ENCODE measurements at places on chromosomes 13 and 19. TPM values are rescaled to one million over a fixed set of nuclear protein-coding genes. Genes with fewer than 3 reads are reported as not detected.
A peak's percentile ranks its signal among the peaks of the same experiment; 100 is the strongest.

GRCh38 chr19:8609279-8610040 lies 1.1 kb downstream of the ADAMTS10 start:
- peak overlapping the region; percentile 89 for H3K27ac ChIP-seq
- peak; percentile 69 for DNase-seq
- peaks cover 33% of the 10 kb centered on the region for H3K36me3 ChIP-seq
- H3K4me1 ChIP-seq = peaks cover 17% of the 10 kb centered on the region

DNA sequence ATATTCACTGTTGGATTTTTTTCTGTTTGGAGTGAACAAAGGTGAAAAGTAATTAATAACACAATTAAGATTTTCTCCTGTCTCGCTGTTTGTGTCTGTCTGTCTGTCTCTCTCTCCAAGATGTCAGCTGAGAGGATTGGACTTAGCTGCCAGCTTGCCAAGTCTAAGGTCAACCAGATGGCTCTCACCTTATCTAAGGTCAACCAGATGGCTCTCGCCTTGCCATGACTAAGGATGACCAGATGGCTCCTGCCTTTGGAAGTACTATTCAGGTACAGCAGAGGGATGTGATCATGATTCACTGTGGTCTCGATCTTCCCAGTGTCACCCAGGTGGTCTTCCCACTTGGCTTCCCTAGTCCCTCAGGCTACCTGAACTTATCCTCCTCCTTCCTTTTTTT lies 1436.4 kb downstream of the UQCRFS1 start:
- peaks cover 62% of the 10 kb centered on the region for H3K36me3 ChIP-seq
- no peaks in the 10 kb centered on the region for H3K4me1 ChIP-seq
- H3K27me3 ChIP-seq = peaks cover 3% of the 10 kb centered on the region
- no peak overlapping the region for H3K27ac ChIP-seq
- no peak overlapping the region for H3K4me3 ChIP-seq

GRCh38 chr19:8308891-8309291 lies 733 bp upstream of the CD320 start:
- H3K4me1 ChIP-seq = peaks cover 42% of the 10 kb centered on the region
- peak; percentile 5 for DNase-seq
- H3K36me3 ChIP-seq = peaks cover 16% of the 10 kb centered on the region

DNA sequence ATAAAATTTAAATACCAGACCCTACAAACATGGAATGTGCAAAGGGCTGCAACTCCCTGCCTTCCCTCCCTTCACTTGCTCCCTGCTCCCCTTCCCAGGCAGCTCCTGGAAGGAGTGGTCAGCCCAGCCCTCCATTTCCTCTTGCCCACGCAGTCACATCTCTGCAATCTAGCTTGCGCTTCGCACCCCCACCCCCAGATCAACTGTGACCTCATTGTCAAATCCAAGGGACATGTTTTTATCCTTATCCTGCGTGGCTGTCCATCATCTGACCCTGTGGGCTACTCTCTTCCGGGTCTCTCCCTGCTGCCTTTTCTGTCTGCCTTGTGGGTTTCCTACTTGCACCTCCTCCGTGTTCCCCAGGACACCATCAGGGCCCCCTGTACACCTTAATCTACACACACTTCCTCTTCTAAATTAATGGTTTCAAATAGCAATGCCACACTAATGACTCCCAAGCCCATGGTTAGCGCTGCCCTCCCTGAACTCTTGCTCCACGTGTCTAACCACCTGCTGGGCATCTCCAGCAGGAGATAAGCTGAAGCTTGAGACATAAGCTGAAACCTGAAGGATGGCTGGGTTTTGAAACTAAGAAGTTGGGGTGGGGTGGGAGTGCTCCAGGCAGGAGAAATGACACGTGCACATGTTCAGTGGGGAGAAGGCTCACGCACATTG lies 118.3 kb downstream of the USP12 start:
- peaks cover 11% of the 10 kb centered on the region for H3K36me3 ChIP-seq
- H3K4me3 ChIP-seq = no peak overlapping the region
- no peak for DNase-seq
- H3K27me3 ChIP-seq = peaks cover 4% of the 10 kb centered on the region
- peaks cover 22% of the 10 kb centered on the region for H3K4me1 ChIP-seq

DNA sequence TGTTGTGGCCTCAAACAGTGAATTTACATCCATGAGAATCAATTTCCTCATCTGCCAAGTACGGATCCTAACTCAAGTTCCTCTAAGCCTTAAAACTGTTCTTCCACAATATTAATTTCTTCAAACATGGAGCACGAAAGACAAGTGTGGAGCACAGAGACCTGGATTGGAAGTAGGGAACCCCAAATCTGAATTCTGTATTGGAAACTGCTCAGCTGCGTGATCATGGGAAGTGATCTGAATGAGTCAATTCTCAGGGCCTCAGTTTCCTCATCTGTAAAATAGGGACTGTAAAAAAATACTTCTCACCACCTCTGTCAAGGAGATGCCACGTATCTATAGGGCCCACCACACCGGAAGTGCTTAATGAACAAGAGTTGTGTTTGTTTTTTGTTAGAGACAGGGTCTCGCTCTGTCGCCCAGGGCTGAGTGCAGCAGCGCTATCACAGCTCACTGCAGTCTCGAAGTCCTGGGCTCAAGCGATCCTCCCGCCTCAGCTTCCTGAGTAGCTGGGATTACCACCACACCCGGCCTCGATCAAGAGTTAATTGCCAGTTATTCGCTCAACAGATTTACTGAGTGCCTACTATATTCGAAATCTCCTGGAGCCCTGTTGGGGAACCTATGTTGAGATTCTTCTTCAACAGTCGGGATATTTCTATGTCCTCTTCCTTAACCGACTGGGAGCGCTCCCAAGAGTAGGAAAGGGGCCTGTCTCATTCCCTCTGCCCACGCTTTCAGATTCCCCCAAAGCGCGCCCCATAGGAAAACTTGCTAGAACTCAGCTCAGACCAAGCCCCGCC lies 1.6 kb downstream of the SERTAD3 start:
- peaks cover 21% of the 10 kb centered on the region for H3K36me3 ChIP-seq
- peaks cover 18% of the 10 kb centered on the region for H3K4me1 ChIP-seq
- peak overlapping the region; percentile 82 for H3K27ac ChIP-seq
- no peak for DNase-seq
- peaks cover 7% of the 10 kb centered on the region for H3K27me3 ChIP-seq
- peak overlapping the region; percentile 90 for H3K4me3 ChIP-seq

The ADGRE3 gene
- not detected for total RNA-seq

The SLC10A2 gene
- total RNA-seq = not detected

The RDH8 gene
- not detected for total RNA-seq

DNA sequence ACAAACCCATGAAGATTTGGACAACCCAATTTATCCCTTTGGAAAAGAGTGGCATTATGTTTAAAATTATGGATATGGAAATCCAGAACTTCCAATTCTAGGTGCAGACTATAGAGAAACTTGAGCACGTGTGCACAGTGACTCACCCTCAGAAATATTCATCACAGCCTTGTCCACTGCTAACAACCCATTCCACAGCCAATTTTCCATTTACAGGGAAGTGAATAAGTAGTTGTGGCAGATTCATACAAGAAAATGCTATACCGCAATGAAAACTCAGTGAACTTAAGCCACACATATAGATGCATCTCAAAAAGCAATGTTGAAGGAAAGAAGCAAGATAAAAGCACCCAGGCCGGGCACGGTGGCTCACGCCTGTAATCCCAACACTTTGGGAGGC lies 133.3 kb downstream of the USP12 start:
- H3K4me3 ChIP-seq = no peak overlapping the region
- peaks cover 8% of the 10 kb centered on the region for H3K27me3 ChIP-seq
- H3K4me1 ChIP-seq = peaks cover 19% of the 10 kb centered on the region
- H3K27ac ChIP-seq = no peak overlapping the region
- DNase-seq = no peak
- peaks cover 3% of the 10 kb centered on the region for H3K36me3 ChIP-seq

The CHST8 gene
- total RNA-seq = 0.54 TPM

DNA sequence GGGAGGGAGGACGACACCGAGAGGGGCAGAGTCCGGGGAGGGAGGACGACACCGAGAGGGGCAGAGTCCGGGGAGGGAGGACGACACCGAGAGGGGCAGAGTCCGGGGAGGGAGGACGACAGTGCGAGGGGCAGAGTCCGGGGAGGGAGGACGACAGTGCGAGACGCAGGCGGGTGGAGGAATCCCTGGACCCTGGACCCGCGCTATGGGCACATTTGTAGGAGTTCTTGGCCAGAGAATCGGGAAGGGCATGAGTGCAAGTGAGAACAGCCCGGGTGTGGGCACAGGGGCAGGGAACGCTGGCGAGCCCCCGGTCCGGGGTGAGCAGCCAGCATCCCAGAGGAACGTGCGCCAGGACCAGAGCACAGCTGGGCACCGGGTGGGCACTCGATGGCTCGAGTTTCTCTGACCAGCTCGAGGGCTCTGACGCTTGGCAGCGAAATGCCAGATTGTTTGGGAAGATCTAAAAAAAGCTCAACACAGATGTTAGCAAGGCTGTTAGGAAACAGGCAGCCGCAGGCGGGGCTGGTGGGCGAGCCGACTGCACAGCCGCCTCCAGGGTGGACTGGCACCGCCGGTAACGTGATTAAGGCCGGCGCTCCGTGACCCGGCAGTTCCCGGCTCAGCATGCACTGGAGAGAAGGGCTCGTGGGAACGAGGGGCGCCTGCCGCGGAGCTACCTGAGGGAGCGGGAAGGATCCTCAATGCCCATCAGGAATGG lies 17.9 kb upstream of the C2CD4C start:
- H3K4me3 ChIP-seq = no peak overlapping the region
- H3K27me3 ChIP-seq = peaks cover 12% of the 10 kb centered on the region
- no peak for DNase-seq

DNA sequence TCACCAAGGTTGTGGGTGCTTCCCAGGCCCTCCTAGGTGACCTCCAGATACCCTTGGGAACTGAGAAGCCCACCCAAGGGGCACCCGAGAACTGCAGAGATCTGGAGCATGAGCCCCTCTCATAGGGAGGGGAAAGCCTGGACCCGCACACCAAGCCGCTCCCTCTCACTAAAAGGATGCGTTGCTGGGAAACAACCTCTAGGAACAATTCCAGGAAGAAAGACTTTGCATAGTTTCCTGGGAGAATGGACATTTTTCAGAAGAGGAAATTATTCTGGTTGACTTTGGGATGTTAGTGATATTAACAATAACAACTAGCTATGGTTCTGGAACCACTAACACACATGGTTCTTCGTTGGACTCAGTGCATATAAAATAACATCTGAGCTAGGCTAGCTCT lies 64.6 kb downstream of the SLC7A1 start:
- DNase-seq = no peak
- H3K36me3 ChIP-seq = peaks cover 8% of the 10 kb centered on the region
- H3K4me1 ChIP-seq = peaks cover 20% of the 10 kb centered on the region
- peaks cover 6% of the 10 kb centered on the region for H3K27me3 ChIP-seq
- H3K27ac ChIP-seq = no peak overlapping the region

DNA sequence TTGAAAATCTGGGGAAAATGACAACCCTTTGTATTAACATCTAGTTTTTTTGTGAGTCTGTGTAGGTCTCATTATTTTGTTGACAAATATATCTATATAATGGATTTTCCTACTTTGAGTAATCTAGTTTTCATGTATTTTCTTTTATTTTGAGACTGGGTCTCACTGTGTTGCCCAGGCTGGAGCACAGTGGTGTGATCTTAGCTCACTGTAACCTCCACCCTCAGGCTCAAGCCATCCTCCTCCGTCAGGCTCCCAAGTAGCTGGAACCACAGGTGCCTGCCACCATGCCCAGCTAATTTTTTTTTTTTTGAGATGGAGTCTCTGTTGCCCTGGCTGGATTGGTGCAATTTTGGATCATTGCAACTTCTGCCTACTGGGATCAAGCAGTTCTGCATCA lies 9.2 kb downstream of the ZNF525 start:
- peaks cover 3% of the 10 kb centered on the region for H3K27me3 ChIP-seq
- H3K4me1 ChIP-seq = peaks cover 7% of the 10 kb centered on the region
- H3K36me3 ChIP-seq = peaks cover 18% of the 10 kb centered on the region
- no peak for DNase-seq

GRCh38 chr13:110575322-110576069 lies 14.0 kb upstream of the RAB20 start:
- H3K27ac ChIP-seq = no peak overlapping the region
- no peak for DNase-seq
- peaks cover 1% of the 10 kb centered on the region for H3K27me3 ChIP-seq
- H3K4me3 ChIP-seq = no peak overlapping the region

DNA sequence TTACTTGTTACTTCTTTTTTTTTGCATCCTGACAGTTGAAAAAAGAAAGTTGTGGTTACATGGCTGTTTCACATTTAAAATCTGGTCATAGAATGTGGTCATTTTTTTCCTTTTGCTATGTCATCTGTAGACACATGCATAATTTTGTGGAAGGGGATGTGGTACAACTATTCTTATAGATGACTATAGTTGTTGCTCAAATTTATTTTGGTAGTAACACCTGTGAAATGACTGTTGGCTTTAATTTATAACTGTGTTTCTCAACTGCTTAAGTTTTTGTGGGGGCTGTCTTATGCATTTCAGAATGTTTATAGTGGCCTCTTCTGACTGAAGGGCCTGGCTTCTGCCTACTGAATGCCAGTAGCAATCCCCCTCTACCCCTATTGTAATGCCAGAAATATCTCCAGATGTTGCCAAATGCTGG lies 130.5 kb downstream of the PAN3 start:
- no peaks in the 10 kb centered on the region for H3K4me1 ChIP-seq
- peaks cover 6% of the 10 kb centered on the region for H3K36me3 ChIP-seq
- no peak overlapping the region for H3K4me3 ChIP-seq
- DNase-seq = no peak

GRCh38 chr19:4867534-4868285 lies at the start of gene PLIN3:
Gene PLIN3 (minus strand): TSS chr19:4867667. CDS start chr19:4861394, 6,273 bp downstream.
- peak within 1 kb of the TSS; percentile 92 for H3K4me3 ChIP-seq
- H3K36me3 ChIP-seq = no peaks in the 10 kb centered on the region
- peaks cover 5% of the 10 kb centered on the region for H3K4me1 ChIP-seq
- DNase-seq = peak; percentile 97
- H3K27ac ChIP-seq = peak within 1 kb of the TSS; percentile 18
- peaks cover 6% of the 10 kb centered on the region for H3K27me3 ChIP-seq

DNA sequence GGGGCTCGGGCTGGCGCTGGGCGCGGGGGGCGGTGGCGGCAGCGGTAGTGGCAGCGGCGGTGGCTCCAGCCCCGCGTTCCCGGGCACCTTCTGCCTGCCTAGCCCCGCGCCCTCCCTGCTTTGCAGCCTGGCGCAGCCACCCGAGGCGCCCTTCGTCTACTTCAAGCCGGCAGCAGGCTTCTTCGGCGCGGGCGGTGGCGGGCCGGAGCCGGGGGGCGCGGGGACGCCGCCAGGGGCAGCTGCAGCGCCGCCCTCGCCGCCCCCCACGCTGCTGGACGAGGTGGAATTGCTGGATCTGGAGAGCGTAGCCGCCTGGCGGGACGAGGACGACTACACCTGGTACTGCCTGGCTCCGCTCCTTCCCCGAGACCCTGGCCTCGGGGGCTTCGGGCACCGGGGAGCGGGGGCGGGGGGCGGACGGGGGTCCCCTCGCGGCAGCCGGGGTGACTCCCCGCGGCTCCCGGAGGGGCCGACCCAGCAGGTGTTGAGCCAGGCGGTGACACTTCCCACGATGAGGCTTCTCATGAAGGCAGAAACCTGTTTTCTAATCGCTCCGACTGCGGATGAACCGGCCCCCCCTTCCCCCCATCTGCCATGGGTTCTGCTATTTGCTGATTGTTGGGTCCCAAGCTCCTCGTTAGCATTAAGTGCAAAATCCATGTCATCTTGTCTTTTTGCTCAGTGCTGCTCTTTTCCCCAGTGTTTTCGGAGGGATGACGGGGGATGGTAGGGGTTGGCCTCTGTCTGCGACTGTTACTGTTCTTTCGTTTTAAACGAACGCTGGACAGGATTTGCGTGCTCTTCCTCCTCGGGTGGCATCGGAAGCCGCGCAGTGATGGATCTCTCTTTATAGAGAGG lies 943 bp downstream of the SLAIN1 start:
- peaks cover 5% of the 10 kb centered on the region for H3K27me3 ChIP-seq
- peaks cover 4% of the 10 kb centered on the region for H3K4me1 ChIP-seq
- no peak overlapping the region for H3K27ac ChIP-seq
- H3K36me3 ChIP-seq = no peaks in the 10 kb centered on the region
